Stimulated activated CD4-positive, alpha-beta T cell treated with anti-CD3 and anti-CD28 coated beads, Interleukin-2, amount 100 ng/mL, for 24 hours (primary cell): ENCODE measurements at places on chromosomes 7 and 10.
A peak's percentile ranks its signal among the peaks of the same experiment; 100 is the strongest.

- DNase-seq, result no peak
These were observed 163.1 kb downstream of the ZNF438 start for GRCh38 chr10:30868611-30869010.

- DNase-seq, result no peak
These were observed 93.5 kb upstream of the GJD4 start for GRCh38 chr10:35511647-35512046.

- no peak for DNase-seq
These were observed 102.0 kb upstream of the INSYN2A start for GRCh38 chr10:127298381-127298780.

GRCh38 chr7:33928986-33929385 is 23.6 kb downstream of the BMPER start:
- DNase-seq, result no peak

DNA sequence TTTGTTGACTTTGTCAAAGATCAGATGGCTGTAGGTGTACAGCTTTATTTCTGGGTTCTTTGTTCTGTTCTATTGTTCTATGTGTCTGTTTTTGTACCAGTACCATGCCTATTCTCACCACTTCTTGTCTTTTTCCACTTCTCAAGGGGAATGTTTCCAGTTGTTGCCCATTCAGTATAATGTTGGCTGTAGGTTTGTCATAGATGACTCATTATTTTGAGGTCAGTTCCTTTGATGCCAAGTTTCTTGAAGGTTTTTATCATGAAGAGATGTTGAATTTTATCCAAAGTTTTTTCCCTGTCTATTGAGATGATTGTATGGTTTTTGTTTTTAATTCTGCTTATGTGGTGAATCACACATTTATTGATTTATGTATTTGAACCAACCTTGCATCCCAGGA is 216.7 kb upstream of the RNF32 start:
- no peak for DNase-seq

DNA sequence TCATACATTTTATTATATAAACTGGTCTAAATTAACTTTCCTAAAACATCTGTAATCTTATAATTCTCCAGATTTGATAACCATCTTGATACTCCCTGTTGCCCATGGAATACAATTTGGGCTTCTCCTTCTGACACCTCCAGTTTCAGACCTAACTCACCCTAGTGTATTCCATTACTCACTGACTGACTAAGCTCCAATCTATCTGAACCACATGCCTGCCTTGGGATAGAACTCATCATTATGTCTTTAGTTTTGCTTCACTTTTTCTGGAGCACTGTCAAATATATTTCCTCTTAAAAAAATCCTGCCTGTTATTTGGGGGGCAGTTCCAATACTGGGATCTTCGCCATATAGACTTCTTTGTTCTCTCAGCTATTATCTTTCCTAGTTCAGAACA is 4.9 kb upstream of the FOXP2 start:
- DNase-seq, result no peak

GRCh38 chr10:114694752-114695151 is 36.7 kb upstream of the ABLIM1 start:
- DNase-seq, result peak; percentile 32

- no peak for DNase-seq
These were observed 6.3 kb upstream of the C7orf33 start for GRCh38 chr7:148584154-148584827.

- peak; percentile 70 for DNase-seq
These were observed 67.9 kb upstream of the PRKCQ start for GRCh38 chr10:6647811-6648526.

DNA sequence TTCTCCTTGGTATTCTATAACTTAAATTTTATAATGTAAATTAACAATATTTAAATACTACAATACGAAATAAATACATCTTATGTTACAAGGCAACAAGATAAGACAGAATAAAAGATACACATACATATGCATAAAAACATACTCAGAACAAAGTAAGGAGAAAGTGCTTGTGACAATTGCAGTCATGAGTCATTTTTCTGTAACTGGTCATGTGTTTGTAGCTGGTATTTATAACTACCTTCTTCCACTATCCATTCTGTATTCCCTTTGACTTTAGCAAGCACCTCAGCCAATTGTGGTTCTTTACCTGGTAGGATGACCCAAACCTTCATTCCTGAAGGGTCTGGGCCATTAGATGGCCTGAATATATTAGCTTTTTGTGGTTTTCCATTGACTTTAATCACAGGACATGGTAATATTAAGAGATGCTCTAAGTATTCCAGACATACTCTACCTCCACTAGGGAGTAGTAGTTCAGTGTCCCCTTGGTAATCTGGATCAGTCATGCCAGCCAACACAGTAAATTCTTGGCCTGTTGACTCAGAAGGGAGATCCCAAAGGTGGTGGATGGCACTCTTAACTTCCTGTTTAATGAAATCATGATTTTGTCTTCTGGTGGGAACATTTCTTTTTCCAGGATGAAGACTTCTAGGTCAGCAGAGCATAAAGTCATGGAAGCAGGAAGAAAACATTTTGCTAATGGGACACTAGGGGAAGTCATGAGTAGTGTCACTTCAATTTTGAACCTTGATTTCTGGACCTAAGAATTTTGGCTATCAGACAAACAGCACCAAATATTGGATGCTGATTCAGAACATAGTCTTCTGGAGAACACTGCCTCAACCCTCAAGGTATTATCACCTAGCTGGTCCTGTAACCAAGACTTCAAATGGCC is 733.7 kb upstream of the IGFBP3 start:
- DNase-seq, result no peak

GRCh38 chr7:147311336-147311735 is 1194.7 kb downstream of the CNTNAP2 start:
- no peak for DNase-seq

DNA sequence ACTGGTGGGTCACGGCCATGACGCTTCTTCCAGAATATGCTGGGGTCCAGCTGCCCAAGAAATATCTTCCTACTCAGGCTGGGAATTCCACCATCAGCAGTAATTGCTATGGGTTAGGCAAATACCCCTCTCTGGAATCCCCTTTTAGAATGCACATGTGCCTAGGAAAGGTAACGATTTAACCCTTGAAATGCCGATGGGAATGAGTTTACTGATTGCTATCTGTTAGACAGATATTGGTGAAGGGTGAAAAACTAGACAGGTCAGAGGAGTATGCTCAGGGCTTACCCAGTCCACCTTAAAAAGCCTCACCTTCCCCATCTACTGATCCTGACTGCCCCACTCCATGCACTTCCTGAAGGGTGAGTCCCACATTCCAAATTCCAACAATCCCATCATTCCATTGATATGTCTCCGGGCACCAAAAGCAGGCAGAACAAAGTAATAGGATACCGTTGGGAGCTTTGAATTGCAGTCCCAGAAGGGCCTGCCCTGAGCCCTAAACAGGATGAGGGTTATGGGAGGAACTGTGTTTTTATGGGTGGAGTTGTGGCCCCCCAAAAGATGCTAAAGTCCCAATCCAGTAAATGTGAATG is 59.3 kb downstream of the DLG5 start:
- no peak for DNase-seq

DNA sequence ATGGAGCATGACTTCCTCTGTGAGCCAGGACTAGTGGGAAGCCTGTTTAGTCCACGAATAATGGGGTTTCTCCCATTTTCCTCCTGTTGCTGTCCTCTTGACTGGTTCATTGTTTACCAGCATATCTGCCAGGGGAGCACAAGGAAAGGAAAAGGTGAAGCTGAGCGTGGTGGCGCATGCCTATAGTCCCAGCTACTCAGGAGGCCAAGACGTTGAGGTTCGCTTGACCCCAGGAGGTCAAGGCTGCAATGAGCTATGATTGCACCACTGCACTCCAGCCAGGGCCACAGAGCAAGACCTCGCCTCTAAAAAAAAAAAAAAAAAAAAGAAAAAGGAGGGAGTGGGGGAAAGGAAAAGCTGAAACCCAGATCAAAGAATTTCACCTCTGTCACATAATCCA is 5.8 kb upstream of the IL2RA start:
- DNase-seq, result no peak

GRCh38 chr10:31757831-31758230 is 170.8 kb downstream of the ARHGAP12 start:
- DNase-seq, result no peak

- DNase-seq, result no peak
These were observed 529.5 kb upstream of the SEMA3D start for GRCh38 chr7:85716353-85716752.

- no peak for DNase-seq
These were observed 62.0 kb downstream of the AMZ1 start for GRCh38 chr7:2750004-2750407.

DNA sequence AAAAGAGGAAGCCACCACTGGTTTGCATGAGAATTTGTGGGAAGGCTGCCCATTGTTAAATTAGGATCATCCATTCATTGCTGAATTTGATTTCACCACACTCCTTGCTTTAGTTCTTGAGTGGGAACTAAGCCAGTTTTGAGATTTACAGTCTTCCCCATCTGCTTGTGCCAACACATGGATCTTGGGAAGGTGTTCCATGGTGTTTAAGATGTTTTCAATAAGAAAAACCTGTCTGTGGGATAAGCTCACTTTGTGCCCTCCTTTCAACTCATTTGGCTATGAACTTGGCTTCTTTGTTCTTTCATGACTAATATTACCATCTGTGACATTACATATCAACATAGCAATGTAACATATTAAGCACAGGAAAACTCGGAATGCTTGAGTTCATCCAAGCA is 73.2 kb downstream of the INHBA start:
- DNase-seq, result no peak

- DNase-seq, result no peak
These were observed 918 bp downstream of the NET1 start for GRCh38 chr10:5413012-5413938.

- DNase-seq, result no peak
These were observed 187.2 kb downstream of the POU6F2 start for GRCh38 chr7:39164887-39165286.

DNA sequence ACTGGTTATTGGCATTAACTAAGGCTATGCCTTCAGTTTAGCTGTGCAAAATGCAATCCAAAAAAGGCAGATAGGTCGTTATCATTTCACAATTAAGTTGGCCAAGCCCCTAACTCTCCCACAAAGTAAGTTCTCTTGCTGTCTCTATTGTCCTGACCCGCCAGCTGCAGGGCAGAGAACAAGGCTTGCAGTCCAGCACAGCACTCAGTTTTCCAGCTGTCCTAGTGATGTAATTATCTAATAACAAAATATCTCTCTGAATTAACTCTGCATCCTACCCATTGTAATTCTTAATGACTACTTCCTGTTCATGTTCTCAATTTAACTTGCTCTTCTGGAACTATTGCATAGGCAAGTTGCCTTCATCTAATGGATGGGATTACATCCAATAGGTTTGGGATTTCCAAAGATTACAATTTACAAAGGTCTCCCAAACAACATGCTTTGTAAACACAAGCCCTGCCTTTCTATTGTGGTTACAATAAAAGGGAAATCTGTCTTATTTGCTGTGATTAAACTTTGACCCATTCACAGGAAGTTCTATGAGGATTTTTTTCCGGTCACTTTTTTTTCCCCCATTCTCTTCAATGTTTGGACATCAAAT is 55.2 kb downstream of the CDK6 start:
- no peak for DNase-seq

DNA sequence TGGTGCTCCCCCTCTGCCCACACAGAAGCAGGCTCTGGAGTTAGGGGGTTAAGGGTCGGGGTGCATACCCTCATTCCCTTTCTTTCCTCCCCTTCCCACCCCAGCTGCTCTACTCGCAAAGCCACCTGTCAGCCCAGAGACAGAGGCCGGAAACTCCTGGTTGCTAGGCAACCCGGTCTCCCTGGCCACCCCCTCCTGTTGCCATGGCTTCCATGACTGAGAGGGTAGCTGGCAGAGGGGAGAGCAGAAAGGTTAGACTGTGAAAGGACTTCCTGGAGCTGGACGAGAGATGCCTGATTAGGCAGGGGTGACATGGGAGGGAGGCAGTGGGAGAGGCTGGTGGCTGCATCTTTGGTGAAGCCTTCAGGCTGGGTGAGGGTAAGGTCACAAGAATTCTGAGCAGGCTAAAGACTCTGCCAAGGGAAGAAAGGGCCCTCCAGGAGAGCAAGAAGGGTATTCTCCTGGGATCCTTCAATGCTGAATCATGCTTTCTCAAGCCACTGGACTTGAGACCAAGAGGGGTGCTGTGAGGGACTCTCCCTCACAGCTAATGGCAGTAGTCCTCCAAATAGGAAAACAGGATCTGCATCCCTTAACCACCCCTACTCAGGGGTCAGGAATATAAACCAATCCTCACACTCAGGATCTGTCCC is 5.4 kb downstream of the PSD start:
- peak; percentile 51 for DNase-seq

GRCh38 chr7:142583446-142583845 is 165.8 kb upstream of the PRSS1 start:
- peak; percentile 34 for DNase-seq

DNA sequence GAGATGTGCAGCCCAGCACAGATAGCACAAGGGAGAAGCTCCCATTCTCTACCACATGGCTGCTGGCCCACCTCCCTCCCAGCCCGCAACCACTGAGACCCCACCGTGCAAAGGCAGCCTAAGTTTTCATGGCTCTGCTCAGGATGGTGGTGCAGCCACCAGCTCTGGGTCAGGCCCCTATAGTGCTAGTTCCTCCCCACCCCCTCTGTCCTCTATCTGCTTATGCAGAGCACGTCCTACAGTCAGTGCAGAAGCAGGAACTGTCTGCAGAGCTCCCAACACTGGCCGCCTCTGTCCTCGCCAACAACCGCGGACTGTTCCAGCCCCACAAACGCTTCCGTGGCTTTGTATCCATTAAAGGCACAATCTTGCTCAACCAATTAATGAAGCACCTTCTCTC is 278.9 kb downstream of the GRID1 start:
- no peak for DNase-seq

DNA sequence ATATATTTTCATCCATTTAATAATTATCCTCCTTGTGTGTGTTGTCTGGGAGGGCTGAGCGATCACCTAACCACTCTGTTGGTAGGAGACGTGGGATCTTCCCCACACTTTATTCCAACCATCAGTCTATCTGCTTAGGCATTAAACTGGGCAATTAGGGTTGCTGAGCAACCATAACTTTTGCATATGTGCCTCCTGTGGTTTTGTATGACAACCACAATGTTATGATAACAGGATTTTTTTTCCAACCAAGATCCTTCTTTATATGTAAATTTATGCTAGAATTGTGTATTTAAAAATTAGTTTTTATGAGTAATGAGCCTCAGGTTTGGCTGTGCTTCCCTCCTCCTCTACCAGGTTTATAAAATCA is 495.0 kb upstream of the MGMT start:
- no peak for DNase-seq

- DNase-seq, result no peak
These were observed 98.3 kb upstream of the SEC61G start for GRCh38 chr7:54857294-54857693.

GRCh38 chr7:64947252-64948000 is 43.4 kb downstream of the ZNF117 start:
- no peak for DNase-seq
